Activated naive CD4-positive, alpha-beta T cell treated with anti-CD3 and anti-CD28 coated beads, Interleukin-2, amount 50 U/mL, for 72 hours (primary cell): ENCODE measurements at places on chromosomes 3 and 15. TPM values are rescaled to one million over a fixed set of nuclear protein-coding genes. Genes with fewer than 3 reads are reported as not detected.

DNA sequence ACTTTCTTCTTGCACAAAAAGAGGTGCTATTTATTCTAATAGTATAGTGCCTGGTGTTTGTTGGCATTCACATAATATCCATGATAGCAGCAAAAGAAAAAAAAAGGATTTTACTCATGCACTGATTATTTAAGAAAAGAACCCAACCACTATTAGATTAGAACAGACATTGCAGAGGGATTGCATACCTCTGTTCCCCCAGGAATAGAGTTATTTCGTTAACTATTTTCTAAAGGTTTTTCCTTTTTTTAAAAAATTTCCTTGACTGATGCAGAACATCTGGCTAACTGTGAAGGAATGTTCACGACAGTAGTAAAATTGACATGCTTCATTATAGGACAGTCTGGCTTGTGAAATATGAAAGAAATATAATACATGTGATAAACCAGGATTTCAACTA is 136.6 kb upstream of the PTX3 start:
- no peak for DNase-seq

GRCh38 chr3:139327861-139328260 is 16.0 kb upstream of the MRPS22 start:
- no peak for DNase-seq

The NDUFB5 gene
- total RNA-seq = 104 TPM

DNA sequence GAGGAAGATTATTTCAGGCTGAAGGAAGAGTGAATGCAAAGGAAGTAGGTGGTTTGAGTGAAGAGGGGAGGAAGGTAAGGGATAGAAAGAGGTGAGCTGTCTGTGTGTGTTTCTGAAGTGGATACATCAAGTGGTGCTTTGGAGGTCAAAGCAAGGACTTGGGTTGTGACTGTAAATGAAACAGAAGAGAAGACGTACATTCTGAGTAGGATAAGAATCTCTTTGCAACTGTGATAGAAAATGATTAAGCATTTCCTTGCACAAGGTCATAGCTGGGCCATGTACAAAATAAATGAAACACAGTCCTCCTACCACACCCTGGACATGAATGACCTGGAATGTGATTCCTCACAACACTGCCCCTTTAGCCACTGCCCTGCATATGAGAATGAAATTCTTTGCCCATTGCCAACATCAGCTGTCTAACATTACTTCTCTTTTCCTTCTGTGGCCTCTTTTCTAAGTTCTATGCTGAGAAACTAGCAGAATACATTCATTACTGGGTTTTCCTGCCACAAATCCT is 28.3 kb upstream of the MINDY4B start:
- DNase-seq = no peak

The TMEM266 gene
- total RNA-seq = not detected

DNA sequence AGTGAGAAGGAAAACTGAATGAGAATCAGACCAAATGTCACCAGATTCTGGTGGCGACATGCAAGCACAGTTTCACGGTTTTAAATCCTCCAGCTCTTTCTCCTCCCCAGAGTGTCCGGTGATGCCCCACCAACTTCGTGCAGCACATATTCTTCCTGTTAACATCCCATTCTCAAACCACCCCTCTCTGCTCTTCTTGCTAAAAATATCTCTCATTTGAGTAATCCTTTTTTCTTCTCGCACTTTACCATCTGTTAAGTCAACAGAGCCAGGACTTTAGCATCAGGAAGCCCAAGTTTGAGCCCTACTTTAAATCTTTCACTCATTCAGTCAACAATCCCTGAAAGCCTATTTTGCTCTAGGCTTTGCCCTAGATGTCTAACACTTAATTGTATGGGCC is 68.2 kb upstream of the VGLL4 start:
- no peak for DNase-seq

GRCh38 chr3:13025090-13025489 is 48.1 kb downstream of the IQSEC1 start:
- DNase-seq = no peak

- DNase-seq = peak; percentile 36
Observed at GRCh38 chr3:42803414-42804105, 730 bp downstream of the HIGD1A start.

DNA sequence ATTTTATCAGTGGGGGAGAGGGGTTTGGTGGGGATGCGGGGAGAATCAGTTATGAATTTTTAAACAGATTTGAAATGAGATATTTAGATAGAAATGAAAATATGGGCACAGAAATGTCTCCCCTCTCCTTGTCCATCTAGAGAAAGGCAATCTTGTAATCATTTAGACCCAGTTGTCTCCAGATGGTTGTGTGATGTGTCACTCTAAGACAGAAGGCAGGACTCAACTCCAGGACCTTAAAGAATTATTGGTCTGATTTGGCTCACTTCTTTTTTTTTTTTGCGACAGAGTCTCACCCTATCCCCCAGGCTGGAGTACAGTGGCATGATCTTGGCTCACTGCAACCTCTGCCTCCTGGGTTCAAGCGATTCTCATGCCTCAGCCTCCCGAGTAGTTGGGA is 77.2 kb downstream of the EOMES start:
- no peak for DNase-seq

DNA sequence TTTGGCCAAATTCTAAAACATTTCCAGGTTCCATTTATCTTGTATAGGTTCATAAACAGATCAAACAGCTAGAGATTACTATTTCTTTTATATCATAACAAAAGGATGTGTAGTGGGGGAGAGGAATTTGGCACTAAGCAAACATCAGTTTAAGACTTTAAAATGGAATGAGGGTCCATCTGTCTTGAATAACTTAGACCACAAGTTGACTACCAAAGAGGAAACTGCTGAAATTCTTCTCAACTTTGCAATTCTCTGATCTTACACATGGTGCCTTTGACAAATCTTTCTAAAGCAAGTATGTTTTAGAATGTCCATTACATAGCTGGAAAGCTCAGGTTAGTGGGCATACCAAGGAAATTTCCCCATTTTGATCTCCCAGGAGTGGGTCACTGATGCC is 140.5 kb upstream of the ADAMTS9 start:
- no peak for DNase-seq

GRCh38 chr3:160135851-160136250 is 89.4 kb upstream of the C3orf80 start:
- no peak for DNase-seq

GRCh38 chr15:58467722-58468423 is 36.1 kb downstream of the LIPC start:
- DNase-seq = no peak

DNA sequence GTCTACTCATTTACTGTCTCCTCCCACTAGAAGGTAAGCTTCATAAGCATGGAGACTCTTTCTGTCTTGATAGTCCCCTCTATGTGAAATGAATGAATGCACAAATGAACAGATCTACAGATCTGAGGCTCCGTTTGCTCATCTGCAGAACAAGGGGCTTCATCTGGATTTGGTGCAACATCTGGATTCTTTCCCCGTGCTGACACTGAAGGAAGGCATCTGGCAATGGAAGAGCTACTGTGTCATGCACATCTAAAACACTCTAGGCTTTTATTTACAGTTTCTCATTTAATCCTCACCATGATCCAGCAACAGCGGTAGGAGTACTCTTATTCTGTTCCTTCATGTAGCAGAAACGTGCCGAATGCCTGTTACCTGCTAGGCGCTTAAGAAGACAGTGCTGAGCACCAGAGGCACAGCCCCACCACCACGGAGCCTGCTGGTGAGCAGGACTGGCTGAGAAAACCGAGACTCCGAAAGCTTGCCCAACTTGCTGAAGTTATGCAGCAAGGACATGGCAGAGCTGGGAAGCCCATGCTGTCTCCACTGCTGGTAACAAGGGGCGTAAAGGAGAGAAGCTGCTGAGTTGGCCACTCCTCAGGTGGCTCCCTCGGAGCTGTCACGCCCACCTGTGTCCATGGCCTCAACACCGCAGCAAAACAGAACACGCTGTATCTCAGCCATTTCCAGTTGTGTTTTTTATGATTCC is 31.1 kb downstream of the LSM3 start:
- no peak for DNase-seq

The TPRG1 gene
- 21.0 TPM for total RNA-seq

- DNase-seq = no peak
Observed at GRCh38 chr3:155196131-155197021, 97.1 kb downstream of the STRIT1 start.

GRCh38 chr3:116836286-116836685 is 126.7 kb downstream of the TUSC7 start:
- DNase-seq = no peak

The KLHL40 gene
- not detected for total RNA-seq

- no peak for DNase-seq
Observed at GRCh38 chr3:124847051-124847450, 40.1 kb downstream of the ITGB5 start.

The LRTM1 gene
- not detected for total RNA-seq

DNA sequence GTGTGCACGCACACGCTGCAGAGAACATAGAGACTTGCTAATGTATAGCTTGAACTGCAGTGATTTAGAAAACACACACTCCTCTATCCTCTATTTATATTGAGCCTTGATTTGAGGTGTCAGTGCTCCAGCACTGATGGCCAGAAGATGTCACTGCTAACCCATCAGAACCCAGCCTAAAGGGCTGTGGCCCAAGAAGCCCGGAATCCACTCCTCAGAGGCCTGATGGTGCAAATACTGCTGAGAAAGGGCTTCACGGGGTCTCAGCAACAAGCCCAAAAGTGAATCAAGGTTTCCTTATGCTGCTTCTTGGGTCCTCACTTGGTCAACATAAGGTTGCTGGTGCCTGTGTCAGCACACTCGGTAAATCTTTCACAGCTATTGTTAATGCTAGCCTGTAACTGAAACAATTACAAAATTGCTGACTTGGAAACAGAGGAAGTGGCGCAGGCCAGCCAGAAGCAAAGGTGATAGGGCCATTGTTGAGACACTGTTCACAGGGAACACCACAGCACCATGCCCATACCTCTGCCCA is 60.3 kb downstream of the HEG1 start:
- peak; percentile 31 for DNase-seq

The IL17RB gene
- total RNA-seq = 0.18 TPM

DNA sequence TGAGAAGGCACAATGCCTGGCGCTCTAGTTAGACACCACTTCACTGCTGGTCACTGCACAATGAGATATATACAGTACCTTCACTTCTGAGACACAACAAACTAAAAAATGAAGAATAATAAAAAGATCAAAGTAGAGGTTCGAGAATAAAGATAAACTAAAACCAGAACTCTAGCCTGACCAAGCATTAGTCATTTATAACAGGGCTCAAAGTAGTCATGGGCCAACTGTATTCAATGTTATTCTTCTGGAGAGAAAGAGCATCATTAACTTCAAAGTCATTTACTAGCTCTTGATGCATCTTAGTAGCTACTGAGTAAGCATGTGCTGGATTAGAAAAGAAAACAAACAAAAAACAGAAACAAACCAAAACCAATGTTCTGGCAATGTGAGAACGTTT is 145.2 kb downstream of the SSR3 start:
- no peak for DNase-seq

DNA sequence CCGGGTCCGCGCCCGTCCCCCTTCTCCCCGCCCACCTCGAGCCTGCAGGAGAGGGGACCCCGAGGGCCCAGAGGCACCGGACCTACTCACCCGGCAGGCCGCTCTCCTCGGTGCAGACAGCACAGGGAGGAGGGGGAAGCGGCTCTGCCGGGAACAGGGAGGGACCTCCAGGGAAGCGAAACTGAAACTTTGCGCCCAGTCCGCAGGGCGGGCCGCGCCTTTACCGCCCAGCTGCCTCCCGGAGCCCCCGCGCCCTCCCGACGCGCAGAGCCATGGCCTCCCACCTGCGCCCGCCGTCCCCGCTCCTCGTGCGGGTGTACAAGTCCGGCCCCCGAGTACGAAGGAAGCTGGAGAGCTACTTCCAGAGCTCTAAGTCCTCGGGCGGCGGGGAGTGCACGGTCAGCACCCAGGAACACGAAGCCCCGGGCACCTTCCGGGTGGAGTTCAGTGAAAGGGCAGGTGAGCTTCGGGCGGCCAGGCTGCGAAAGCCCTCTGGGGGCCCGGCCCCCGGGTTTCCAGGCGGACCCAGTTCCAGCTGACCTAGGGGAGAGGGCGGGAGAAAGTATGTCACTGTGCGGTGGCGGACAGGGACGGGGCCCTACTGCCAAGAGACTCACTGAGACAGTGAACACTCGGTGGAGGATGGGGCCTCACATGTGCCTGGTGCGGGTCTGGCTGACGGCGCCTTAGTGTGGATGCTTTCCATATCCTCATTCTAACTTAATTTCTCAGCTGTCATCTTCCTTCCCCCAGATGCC is at the start of the genes DTX3L and PARP9:
Gene DTX3L (plus strand): TSS at position 184 of the 758 bp plus-strand sequence. CDS start 89 bp downstream, at position 273.
Gene PARP9 (minus strand): TSS at position 146 of the 758 bp plus-strand sequence. CDS start 4,680 bp downstream, outside the sequence.
- DNase-seq = peak; percentile 86

DNA sequence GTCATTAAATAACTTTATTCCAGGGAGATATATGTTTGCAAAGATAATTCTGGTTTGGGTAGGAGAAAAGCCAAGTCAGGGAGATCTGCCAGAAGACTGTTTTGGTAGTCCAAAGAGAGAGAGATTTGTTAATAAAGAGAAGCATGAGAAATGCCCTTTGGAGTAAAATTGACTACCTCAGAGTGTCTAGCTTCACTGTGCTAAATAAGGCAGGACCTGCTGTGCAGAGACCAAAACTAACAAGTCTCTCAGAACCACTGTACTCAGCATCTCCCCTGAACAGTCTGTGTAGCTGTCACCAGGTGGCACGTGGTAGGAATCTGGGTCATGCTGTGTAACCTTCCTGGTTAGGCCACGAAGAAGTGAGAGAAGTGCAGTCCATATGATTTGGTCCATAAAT is 31.6 kb upstream of the SLC35G2 start:
- DNase-seq = no peak

The BDH1 gene
- total RNA-seq = 57.3 TPM

DNA sequence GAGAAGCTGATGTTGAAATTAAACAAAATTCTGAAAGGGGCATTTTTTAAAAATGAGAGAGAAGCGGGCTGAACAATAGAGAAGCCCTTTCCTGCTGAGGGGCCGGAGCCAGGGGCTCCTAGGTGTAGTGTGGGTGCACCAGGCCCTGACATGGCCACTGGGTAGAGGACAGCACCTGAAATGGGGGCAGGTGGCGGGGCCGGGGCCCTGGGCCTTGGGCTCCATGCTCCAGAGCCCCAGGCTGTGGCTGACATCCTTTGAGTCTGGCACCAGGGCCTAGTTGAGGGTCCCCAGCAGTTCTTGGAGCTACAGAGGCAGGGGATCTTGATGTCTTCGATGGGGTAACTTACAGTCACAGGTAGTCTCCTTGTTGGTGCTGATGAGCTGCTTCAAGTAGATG is 6.5 kb upstream of the GPR176 start:
- DNase-seq = no peak

DNA sequence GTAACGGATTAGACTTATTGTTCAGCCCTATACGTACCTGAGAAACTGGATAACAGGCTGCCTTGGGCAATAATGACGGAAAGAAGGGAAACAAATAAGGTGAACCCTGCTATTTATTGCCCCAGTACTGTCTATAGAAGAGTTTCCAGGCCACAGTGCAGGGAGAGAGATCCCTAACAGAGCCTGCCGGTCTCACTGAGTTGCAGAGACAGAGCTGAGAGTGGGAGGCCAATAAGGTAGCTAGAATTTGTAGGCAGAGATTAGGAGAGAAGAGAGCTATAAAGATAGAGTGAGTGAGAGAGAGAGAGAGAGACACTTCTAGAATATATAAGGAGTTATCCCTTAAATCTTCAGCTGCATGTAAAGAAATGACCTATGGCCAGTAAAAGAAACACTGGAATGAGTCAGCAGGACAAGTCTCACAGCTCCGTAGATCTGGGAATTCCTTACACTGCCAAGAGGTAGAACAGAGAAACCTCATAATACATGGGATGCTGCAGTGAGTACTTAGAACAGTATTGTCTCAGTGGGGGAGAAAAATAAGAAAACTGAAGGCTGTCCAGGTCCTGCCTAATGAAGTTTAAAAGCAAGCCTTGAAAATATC is 51.8 kb downstream of the ST3GAL6 start:
- no peak for DNase-seq

The P2RY13 gene
- total RNA-seq = not detected

- no peak for DNase-seq
Observed at GRCh38 chr3:132210476-132211346, 106.5 kb upstream of the ACP3 start.

GRCh38 chr3:189308608-189309007 is 136.8 kb downstream of the TPRG1 start:
- DNase-seq = no peak
